Hepatic stellate cell (primary cell): ENCODE measurements at places on chromosomes 3 and 15.

DNA sequence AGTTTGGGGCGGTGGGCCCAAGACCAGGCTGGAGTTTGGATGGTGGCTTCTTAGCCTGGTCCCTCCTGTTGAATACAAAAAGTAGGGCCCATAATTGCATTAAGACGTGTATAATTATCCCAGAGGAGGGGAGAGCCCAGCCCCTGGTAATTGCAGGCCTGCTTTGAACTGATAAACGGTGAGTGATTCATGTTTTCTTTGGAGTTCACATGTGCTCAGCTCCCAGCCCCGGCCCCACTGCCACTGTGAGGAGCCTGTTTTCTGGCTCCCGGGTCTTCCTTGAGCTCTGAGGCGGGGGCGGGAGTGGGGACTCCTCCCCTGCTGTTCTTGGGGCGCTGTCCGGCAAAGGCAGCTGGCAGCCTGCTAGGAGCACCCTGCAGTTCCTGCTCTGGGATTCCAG lies 3.1 kb downstream of the PLXNA1 start:
- DNase-seq = no peak

DNA sequence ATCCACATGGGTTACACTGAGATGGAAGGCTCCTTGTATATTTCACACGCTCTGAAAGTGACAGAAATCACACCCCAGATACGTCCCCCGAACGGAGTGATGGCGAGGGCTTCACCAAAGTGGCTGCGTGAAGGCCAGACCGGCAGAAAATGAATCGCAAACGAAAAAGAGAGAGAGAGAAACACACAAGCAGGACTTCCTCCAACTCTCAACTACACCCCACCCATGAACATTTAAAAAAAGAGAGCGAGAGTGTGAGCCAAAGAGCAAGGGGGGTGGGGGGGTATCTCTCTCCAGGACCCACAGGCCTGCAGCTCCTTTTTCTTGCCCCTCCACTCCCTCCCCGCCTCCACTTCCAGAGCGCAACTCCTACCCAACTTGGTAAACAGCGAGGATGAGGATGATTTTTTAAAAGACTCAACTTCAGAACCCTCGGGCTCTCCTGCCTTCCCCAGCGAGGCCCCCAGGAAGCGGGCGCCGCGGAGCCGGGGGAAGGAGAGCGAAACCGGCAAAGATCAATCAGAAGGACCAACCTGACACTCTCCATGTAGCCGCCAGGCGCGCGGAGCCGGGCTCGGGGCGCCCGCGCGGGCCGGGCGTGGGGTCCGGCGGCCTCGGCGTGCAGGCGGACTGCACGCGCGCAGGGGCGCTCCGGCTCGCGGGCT lies 519.1 kb downstream of the FOXP1 start:
- DNase-seq = peak; percentile 58

DNA sequence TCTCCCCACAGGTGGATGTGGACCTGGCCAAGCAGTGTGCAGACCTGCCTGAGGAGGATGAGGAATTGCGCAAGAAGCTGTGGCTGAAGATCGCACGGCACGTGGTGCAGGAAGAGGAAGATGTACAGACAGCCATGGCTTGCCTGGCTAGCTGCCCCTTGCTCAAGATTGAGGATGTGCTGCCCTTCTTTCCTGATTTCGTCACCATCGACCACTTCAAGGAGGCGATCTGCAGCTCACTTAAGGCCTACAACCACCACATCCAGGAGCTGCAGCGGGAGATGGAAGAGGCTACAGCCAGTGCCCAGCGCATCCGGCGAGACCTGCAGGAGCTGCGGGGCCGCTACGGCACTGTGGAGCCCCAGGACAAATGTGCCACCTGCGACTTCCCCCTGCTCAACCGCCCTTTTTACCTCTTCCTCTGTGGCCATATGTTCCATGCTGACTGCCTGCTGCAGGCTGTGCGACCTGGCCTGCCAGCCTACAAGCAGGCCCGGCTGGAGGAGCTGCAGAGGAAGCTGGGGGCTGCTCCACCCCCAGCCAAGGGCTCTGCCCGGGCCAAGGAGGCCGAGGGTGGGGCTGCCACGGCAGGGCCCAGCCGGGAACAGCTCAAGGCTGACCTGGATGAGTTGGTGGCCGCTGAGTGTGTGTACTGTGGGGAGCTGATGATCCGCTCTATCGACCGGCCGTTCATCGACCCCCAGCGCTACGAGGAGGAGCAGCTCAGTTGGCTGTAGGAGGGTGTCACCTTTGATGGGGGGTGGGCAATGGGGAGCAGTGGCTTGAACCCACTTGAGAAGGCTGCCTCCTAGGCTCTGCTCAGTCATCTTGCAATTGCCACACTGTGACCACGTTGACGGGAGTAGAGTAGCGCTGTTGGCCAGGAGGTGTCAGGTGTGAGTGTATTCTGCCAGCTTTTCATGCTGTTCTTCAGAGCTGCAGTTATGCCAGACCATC lies 8.6 kb downstream of the VPS18 start:
- no peak for DNase-seq

DNA sequence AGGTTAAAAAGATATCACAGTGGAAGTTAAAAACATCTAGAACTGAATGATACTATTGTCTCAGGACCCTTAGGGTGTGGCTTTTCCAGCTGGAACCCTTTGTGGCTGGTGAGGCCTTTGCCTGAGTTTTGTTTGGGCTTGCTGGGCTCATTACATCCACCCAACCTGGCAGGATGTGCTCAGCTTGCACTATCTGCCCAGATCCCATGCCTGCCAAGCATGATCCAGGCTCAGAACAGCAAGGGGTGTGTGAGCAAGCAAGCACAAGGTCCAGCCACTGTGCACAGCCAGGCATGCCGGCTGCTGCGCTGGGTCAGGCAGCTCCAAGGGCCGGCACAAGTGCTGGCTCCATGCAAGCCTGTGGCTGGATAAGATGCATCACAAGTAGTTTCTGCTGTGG lies 512.7 kb upstream of the CDIN1 start:
- DNase-seq = no peak

GRCh38 chr15:75720787-75721479 lies 8.3 kb upstream of the CSPG4 start:
- DNase-seq = no peak

DNA sequence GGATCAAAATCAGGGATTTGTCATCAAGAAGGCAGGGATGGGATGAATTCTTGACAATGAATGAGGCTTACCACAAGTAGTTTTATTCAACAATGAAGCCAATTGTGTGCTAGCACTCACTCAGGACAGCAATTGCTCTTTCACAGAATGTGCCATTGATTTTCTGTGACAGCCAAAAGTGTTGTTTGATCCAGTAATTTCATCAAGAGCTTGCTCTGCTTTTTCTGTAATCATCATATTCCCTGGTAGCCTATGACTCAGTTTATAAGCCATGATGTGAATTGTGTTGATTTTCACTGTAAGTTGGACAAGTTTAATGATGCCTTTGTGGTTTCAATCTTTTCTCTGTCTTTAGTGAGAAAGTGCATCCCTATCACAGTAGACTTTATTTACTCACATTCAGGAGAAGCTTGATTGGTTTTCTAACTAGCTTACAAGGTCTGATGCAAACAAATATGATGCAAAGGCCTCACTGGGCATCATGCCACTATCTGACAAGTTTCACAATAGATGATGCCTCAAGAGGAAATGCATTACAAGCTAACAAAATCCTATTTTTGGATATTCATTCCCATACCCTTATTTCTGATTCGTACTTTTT lies 13.6 kb upstream of the CSRNP1 start:
- DNase-seq = no peak

DNA sequence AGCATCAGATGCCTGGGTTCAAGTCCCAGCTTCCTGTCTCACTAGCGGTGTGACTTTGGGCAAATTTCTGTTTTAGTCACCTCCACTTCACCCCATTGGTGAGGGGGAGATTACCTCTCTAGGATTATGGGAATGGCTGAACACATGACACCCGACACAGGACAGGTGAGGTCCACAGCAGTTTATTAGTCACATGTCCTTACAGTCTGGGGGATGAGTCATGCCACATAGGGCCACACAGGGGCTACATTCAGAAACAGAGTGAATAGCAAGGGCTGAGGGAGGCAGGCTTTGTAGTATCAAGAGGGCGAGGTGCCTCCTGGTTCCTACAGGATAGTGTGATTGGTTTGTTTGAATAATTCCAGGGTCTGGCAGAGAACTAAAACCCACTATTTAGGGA lies 15.2 kb upstream of the ITGA11 start:
- no peak for DNase-seq

DNA sequence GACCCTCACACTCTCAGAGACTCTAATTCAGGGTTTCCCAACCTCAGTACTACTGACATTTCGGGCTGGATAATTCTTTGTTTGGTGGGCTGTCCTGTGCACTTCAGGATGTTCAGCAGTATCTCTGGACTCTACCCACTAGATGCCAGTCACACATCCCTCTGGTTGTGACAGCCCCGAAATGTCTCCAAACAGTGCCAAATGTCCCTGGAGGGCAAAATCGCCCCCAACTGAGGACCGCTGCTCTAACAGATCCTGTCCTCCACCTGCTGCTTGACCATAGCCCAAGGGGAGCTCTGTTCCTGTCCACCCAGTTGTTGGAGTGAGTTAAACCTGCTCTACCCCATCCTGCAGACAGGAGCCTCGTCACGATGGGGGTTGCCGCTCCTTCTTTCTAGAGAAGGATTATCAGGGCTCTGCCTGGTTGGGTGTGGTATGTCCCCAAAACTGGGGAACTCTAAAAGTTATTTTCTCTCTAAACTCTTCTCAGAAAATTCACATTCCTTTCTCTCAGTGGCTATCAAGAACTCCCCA lies 85.6 kb upstream of the PSMD6 start:
- no peak for DNase-seq

DNA sequence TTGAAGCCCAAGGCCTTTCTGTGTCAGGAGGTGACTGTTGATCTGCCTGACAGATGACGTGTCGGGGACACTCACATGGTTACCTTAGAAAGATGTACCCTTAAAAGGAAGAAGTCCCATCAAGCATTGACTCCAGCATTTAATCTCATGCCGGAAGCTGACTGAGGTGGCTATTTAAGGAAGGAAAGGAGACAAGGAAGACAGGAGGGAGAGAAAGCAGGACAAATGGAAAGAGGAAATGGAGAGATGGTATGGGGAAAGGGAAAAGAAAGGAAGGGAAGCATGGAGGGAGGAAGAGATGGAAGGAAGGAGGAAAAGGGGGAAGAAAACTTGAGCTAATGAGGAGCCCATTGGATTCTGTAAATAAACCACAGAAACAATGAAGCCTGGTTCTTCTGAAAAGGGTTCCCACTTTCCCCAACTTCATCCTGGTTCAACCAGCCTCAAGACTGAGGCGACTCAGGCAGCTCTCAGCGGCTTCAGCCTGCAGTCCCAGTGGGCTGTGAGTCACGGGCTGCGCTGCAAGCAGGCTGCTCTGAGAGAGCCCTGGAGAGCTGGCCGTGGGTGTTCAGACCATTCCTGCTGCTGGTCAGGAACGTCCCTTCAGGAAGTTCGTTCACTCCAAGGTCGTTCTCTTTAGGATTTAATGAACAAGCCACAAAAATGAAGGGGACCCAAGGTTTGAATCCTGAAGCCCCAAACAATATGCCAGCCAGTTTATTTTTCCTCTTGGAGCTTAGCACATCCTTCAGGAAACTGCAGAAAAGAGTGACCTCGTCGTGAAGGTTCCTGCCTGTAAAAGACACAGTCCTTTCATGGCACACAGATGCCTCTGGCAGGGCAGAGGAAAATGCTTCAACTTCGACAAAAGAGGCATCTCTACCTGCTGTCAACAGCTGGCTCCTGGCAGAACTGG lies 69.6 kb upstream of the THBS1 start:
- DNase-seq = peak; percentile 77

GRCh38 chr3:177835008-177835407 lies 637.7 kb upstream of the TBL1XR1 start:
- DNase-seq = peak; percentile 31

DNA sequence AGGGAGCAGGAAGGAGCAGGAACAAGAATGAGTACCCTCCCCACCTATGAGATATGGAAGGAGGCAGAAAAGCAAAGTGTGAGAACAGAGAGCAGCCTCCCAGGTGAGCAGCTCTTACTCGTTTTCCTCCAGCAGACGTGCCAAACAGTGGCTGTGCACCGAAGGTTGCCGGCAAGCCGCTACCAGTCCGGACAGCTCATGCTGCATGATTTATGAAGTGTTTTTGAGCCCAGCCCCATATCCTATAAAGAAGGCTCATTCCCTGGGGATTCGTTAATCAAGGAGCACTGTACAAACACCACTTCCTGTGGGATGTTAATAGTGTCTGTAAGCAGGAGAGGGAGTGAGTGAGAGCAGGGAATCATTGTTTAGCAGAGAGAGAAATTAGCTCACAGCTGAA lies 118.3 kb upstream of the FOXB1 start:
- DNase-seq = no peak
